T47D (cell line): ENCODE measurements at places on chromosomes 1 and 21.

DNA sequence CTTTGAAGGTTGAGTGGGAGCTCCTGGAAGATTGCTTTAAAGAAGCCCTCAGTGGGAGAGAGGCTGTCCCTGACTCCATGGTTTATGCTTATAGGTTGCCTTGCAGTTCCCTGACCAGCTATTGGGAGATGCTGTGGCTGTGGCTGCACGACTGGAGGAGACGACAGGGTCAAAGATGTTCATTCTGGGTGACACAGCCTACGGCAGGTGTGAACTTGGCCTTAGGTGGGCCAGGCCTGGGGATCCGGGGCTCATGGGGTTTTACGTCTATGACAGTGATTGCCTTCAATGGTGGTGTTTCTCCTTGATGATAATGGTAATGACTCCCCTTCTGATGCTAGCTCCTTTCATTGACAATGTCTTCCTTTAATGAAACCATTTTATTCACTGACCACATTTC is 692 bp downstream of the DPH2 start:
- DNase-seq = no peak

- DNase-seq = no peak
These were observed 11.5 kb downstream of the PALMD start for GRCh38 chr1:99657213-99658030.

DNA sequence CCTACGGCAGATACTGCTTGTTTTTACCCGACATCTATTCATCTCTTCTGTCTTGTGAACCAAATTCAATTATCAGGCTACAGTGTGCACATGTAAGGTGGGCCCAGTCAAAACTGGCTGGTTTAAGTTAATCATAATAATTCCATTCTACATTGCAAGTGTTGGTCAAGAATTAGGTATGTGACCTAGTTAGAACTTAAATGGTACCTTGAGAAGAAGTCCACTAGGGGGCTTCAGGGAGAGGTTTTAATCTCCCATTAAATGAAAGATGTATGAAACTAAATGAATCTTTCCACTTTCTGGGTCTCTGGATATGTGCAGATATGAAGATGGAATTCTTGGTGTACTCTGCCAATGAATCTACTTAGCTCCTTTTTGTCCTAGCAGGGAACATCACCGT is 187.1 kb downstream of the CDC42BPA start:
- peak; percentile 54 for DNase-seq

- DNase-seq = no peak
These were observed 343.9 kb upstream of the AJAP1 start for GRCh38 chr1:4310396-4310923.

DNA sequence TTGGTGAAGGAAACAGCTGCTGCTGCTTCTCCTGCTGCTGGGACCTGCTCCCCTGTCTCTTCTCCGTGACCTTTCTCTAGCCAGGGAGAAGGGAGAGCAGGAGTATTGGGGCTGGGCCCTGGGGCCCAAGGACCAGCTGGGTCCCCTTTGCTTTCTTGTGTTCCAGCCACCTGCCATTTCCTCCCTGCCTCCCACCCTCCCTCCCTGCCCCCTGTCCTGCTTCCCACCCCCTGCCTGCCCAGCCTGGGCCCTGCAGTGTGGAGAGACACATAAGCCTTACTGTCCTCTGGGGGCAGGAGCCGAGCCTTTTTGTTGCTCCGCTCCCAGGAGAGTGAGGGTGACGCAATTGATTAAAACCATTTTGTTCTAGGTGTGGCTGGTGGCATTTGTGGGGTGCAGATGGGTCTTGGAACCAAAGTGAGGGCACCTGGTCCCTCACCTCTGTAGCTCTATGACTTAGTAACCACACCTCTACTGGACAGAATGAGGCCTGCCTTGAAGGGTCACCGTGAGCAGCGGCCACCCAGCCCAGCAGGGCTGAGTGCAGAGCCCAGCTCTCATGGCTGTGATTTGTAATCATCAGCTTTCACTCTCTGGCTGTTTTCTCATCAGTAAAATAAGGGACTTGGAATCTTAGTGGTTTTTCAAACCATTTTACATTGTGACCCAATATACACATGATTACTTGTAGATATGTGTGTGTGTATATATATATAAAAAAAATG is 13.9 kb upstream of the TMEM222 start:
- DNase-seq = no peak

DNA sequence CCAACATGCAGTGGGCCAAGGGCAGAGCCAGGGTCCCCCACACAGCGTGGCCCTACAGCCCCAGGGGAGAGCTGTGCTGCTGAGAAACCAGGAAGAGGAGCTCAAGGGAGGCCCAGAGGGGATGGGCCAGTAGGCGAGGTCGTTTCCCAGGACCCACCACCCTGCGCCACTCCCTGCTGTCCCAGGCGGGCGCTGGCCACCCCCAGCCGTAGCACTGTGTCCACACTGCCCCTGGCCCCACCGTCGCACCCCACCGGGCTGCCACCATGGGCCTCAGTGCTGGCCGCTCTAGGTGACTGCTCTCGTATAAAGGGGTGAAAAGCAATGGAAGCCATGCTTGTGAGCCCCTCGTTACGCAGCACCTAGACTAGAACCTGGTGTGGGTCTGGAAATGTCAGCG is 22.4 kb downstream of the NADK start:
- DNase-seq = no peak

GRCh38 chr1:247180581-247180980 is 8.8 kb upstream of the ZNF124 start:
- DNase-seq = no peak

GRCh38 chr21:41373253-41373652 is 11.4 kb downstream of the MX2 start:
- no peak for DNase-seq

DNA sequence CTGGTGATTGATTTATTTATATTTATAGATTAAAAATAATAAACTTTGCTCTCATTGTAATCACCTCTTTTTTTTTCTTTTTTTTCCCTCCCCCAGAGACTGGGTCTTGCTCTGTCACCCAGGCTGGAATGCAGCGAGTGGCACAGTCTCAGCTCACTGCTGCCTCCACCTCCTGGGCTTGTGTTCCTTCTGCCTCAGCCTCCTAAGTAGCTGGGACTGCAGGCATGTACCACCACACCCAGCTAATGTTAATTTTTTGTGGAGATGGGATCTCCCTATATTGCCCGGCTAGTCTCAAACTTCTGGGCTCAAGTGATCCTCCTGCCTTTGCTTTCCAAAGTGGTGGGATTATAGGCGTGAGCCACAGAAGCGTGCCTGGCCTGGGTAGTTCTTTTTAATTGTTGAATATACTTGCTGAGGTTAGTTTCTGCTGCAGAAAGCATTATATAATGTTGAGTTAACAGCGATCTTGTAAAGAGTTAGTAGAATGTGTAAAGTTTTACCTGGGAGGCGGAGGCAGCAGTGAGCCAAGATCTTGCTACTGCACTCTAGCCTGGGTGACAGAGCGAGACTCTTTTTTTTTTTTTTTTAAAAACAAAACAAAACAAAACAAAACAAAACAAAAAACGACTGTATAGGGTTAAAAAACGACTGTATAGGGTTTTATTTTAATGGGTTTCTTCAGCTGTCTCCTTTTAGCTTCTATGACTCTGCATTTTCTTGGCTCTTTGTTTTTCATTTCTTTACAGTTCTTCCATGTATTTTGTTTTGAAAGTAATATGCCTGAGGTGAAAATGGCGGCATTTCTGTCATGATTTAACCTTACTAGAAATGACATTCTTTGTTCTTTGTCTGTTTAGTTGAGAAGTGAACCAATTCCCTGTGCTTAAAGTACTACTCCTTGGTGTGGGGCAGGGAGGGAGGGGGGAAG is 82.7 kb downstream of the CAMTA1 start:
- no peak for DNase-seq

DNA sequence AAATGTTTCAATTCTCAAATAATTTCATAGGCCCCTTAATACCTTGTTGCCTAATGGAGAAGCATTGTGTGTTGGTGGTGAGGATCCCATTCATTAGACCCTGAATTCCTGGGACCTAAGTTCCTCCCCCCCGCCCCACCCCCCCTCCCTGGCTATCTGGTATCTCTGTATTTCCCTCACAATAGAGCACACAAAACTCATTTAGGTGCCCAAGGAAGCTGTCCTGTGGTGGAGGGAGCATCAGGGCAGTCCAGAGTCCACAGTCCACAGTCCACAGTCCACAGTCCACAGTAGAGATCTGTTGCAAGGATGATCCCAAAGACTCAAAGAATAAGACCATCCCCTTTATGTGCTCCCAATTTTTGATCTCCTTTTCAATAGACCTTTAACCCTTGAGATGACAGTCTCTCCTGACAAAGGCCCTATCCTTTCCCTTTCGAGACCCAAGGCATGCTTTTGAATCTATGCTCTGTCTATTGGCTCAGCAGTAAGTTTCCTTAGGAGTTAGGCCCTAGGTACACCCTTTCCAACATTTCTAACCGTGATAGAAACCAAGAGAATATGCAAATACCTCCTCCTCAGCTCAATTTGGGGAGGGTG is 123.9 kb downstream of the ZBTB18 start:
- no peak for DNase-seq

GRCh38 chr1:154219541-154219940 is 1.2 kb upstream of the UBAP2L start:
- no peak for DNase-seq

GRCh38 chr1:167665469-167665868 is 35.4 kb downstream of the RCSD1 start:
- no peak for DNase-seq

DNA sequence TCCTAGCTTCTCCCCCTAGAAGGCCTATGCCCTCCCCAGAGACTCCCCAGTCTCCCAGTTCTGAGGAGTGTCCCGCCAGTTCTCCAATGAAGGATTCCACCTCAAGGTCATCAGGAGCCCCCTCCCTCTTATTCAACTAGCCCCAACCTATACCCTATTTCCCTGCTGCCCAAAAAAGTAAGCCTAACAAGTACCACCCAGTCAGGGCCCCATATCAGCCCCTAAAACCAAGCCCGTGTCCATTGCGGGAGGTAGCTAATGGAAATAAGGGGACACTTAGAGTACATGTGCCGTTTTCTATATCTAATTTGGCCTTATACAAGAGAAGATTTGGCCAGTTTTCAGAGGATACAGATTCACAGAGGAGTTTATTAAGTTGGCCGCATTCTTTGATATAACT is 416.2 kb downstream of the MATN1 start:
- no peak for DNase-seq

- DNase-seq = no peak
These were observed 9.1 kb downstream of the INAVA start for GRCh38 chr1:200903793-200904192.
